ENCODE measurements at places on chromosomes 6 and 20. TPM values are rescaled to one million over a fixed set of nuclear protein-coding genes. Genes with fewer than 3 reads are reported as not detected.

The TAP1 gene
- 323 TPM for total RNA-seq

The HSPA12B gene
- not detected for total RNA-seq

DNA sequence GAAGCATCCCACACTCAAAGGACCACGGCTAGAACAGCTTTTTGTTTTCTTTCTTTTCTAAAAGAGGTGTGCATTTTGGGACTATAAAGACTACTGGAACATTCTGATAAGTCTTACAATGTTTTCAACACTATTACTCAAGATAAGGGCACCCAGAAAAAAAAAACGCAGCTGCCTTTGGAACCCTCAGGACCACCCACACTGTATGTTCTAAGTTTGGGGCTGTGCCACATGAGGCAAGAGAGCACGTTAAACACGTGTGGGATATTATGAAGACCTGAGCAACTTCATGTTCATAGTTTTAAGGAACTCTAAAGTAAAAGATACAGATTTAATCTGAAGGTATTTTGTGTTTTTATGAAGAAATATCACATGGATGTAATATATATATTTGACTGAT, 204.6 kb downstream of the FOXC1 start:
- no peak overlapping the region for H3K27ac ChIP-seq
- H3K4me1 ChIP-seq, result peaks cover 5% of the 10 kb centered on the region
- no peak for DNase-seq
- no peak overlapping the region for H3K4me3 ChIP-seq
- H3K36me3 ChIP-seq, result no peaks in the 10 kb centered on the region

- peaks cover 34% of the 10 kb centered on the region for H3K36me3 ChIP-seq
- no peak for DNase-seq
- H3K4me1 ChIP-seq, result peaks cover 27% of the 10 kb centered on the region
- H3K4me3 ChIP-seq, result peak overlapping the region; percentile 81
- peak overlapping the region; percentile 97 for H3K27ac ChIP-seq
Observed at GRCh38 chr6:13681305-13682061, 30.2 kb downstream of the RANBP9 start.

- no peaks in the 10 kb centered on the region for H3K27me3 ChIP-seq
- peaks cover 3% of the 10 kb centered on the region for H3K4me1 ChIP-seq
- H3K27ac ChIP-seq, result no peak overlapping the region
- peaks cover 12% of the 10 kb centered on the region for H3K36me3 ChIP-seq
Observed at GRCh38 chr6:88815491-88815890, 147.9 kb downstream of the RNGTT start.

All from activated naive CD8-positive, alpha-beta T cell treated with anti-CD3 and anti-CD28 coated beads, Interleukin-2, amount 10 ng/mL, durations not matched to agents 7 days and 5 days (primary cell).